ENCODE measurements at places on chromosomes 12 and 14.

GRCh38 chr12:25362646-25363045, 111.9 kb upstream of the KRAS start:
- DNase-seq, result no peak

DNA sequence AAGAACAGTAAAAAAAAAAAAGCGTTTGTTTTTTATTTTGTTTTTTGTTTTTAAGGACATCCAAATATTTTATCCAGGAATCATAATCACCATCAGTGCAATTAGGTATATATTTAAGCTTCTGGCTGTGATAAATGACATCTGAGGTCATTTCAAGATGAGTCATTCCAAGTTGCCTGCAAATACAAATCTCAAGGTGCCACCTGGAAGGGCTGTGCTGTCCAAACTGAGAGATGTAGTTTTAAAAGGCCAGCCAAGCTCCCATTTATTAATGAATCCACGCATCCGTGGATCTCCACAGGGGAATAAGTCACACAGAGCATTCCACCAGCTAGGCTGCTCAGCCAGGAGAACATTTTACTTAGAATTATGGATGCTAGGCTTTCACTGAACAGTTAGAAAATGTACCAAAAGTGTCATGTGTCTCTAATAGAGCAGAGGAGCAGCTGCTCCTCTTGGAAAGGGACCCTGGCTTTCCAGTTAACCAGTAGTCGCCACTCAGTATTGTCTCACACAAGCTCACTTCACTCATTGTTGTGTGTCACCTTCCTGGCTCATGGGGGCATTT, 1151.4 kb upstream of the TMEM132C start:
- DNase-seq, result no peak

DNA sequence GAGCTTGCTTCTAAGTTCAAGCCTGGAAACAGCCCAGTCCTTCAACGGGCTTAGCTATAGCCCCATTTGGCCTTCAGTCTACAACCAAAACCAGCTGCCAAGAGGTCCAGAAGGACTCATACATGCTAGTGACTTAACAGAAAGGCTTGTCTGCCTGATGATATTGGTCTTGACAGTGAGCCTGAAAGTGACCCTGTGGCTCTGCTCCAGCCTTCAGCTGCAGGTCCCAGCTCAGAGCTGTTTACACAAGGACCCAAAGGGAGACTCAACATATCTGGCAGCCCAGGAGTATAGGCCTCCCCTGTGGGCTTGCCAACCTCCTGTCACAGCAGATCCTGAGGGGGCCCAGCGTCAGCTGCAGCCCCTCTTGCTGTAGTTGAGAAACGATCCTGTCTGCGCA, 27.5 kb downstream of the COX16 start:
- no peak for DNase-seq

- no peak for DNase-seq
Measured at GRCh38 chr12:39813776-39814175, 194.2 kb upstream of the ABCD2 start.

GRCh38 chr12:128205145-128205544, 61.8 kb upstream of the TMEM132C start:
- DNase-seq, result no peak

DNA sequence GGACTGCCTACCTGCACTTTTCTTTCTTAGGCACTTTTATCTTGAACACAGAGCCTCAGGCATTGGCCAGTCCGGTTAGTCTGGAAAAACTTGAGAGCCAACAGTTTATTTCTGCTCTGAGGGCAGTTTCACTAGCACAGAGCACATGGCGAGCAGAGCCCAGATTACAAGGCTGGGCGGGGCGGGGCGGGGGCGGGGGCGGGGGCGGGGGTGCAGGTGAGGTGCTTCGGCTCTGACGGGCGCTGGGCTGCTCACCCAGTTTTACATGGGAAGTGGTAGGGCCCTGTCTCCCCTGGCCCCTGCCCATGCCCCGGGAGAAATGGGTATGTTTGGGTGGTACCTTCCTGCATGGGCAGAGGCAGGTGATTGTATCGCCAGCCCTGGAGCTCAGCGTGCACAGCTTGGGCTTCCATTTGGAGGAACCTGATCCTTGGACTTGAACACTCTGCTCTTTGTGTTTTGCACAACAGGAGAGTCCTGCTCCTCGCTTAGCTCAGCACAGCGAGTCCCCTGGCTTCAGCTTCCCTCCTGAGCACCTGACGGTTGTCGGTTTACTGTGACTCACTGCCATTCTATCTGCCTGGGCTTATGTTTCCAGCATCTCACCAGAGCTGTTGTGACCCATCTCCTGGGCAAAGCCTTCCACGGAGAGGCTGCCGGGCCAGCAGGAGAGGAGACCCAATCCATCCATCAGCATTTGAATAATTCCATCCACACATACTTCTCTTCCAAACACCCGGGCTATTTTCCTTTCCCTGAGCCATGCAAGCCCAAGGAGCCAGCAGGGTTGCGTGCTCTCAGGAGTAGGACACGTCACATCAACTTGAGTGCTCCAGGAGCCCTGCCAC, 108.5 kb downstream of the ARF6 start:
- peak; percentile 86 for DNase-seq

- DNase-seq, result no peak
Measured at GRCh38 chr14:77264466-77265186, 6.4 kb downstream of the NGB start.

DNA sequence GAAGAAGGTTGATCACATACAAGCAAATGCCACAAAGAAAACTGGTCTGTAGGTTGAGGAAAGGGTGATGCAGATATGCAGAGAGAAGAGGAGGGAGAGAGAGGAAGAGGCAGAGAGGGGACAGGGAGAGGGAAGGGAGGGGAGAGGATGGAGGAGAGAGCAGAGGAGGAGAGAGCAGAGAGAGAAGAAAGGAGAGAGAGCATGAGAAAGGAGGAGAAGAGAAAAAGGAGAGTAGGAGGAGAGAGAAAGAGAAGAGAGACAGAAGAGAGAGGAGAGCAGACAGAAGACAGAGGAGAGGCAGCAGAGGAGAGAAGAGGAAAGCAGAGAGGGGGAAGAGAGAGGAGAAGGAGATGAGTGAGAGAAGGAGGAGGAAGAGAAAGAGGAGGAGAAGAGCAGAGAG, 59.2 kb downstream of the STXBP6 start:
- no peak for DNase-seq

DNA sequence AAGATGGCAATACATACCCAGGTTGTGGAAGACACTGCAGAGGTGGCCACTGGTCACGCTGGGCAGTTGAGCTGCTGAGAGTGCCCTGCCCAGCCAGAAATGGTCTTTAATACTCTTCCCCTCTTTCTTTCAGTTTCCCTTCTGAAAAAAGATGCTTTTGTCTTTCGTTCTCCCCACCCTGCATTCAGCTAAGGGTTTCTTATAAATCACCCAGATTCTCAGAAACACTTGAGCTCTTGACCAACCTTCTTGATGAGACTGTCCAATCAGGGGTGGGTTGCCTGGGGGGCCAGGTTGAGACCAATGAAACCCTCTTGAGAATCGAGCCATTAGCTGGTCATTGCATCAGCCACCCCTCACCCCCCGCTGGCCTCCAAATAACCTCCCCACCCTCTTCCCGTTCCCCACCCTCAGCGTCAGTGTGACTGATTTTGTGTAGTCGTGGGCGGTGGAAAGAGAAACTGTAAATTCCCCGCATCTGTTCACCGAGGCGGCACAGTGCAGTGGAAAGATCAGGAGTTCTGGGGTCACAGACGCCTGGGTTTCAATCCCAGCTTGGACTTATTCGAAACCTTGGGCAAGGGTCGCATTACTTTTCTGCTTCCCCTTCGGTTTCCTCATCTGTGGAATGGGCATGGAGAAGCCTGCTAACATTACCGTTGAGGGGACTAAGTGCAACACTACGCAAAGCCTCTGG, 52.3 kb downstream of the SLC25A47 start:
- no peak for DNase-seq

DNA sequence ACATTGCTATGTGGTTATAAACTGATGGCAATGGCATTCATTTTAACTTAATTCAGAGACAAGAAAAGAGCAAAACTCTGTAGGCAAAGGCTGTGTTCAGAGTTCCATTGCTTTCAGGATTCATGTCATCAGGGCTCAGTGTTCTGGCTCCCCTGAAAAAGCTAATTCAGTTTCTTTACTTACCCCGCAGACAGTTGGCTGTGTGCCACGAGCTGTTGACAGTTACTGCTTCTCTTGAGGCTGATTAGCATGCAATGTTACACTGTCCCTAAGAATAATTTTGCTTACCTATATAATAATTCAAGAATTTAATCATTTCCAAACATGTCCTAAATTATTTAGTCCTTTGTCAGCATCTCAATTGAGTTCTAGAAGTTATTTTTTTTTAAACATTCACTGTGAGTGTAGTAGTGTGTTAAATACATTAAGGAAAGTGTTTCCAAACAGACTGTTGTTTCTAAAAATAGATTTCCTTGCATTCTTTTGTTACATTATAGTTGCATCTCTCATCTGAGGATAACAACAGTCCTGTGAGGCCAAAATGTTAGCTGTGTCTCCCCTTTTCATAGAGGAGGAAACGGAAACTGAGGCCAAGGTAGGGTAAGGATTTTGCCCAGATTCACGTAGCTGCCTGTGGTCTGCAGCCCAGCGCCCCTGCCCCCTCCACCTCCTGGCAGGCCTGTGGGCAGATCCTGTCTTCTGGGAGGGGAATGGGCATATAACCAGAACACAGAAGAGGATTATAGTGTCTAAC, 98.6 kb downstream of the PELI2 start:
- no peak for DNase-seq

DNA sequence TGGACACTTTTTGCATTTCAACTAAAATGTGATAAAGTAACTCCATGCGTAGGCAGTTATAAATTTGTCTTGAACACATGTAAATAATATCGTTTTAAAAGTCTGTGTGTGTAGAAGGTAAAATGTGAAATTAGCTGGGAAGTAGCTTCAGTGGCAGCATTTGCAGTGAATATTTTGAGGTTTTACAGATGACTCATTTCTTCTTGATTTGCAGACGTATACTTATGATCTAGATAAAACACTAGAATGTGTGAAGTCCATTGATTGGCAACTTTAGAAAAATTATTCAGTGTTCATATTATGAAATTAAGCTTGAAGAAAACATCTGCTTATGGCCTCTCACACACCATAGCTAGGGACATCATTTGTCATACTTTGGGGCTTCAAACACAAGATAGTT, 788.6 kb upstream of the NOVA1 start:
- no peak for DNase-seq

DNA sequence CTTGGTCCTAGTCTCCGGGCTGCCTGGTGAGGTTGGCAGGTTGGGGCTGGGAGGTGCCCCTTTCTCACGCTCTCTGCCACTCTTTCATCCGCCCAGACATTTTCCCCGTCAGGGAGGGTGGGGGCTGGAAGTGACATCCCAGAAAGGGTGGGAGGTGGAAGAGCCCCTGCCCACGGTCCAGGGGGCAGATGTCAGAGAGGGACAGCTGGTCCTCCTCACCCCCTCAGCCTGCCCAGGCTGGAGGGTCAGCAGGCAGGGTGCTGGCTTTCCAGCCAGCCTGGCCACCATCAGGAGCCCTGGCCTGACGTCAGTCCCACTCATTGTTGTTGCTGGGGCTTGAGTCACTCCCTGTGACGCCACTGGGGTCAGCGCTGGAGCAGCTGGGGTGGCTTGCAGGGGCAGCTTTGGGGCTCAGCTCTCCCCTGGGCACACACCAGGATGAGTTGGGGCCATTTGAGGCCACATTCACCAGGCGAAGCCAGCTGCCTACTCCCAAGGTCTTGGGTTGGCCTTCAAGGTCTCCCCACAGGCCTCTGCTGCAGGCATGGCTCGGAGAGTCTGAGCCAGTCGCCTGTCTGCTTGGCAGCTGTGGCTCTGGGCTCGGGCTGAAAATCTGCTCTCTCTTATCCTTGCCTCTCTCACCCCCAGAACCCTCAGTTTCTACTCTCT, 5.7 kb upstream of the ATG101 start:
- no peak for DNase-seq

DNA sequence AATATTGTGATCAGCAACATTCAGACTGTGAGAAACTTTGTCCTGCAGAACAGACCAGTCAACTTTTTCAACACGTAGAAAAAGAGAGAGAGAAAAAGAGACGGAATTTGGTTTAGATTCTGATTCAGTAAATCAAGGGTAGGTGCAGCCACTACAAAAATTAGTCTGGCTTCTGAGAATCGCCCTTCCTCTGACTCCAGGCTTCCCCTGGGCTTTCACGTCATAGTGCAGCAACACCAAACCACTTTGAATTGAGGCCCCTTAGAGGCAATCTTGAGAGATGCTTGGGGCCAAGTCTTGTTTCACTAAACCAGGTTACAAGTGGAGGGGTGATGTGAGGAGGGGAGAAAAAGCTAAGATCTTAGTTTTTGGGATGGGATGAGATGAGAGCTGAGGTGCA, 37.5 kb upstream of the PTGR2 start:
- DNase-seq, result no peak

GRCh38 chr14:55340482-55340881, 69.3 kb downstream of the FBXO34 start:
- no peak for DNase-seq

DNA sequence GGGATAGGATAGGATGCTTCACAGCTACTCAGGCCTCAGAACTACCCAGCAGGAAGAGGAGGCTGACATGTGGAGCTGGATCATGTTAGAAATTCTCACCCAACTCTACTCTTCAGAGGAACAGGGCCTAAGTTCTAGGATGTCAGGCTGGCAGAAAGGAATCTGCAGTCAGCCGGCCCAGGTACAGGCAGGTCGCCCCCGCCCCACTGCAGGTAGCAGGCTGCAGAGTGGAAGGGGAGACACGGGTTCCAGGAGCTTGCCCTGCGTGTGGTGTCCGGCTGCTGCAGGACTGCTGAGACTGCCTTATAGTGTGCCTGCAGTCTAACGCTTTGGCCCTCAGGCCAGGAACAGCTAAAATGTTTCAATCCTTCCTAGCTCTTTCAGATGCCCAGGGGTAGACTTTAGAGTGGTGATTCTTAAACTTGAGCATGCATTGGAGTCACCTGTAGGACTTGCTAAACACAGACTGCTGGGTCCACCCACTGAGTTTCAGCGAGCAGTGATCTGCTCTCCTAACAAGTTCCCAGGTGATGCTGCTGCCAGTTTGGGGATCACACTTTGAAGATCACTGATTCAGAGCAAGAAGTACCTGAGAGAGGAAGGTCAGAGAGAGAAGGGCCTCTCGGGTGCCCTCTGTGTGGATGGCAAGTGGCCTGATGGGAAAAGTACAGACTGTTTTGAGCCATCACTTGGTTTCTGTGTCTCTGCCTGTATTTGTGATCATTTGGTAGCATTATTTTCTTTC, 153.6 kb downstream of the PPM1H start:
- DNase-seq, result no peak

DNA sequence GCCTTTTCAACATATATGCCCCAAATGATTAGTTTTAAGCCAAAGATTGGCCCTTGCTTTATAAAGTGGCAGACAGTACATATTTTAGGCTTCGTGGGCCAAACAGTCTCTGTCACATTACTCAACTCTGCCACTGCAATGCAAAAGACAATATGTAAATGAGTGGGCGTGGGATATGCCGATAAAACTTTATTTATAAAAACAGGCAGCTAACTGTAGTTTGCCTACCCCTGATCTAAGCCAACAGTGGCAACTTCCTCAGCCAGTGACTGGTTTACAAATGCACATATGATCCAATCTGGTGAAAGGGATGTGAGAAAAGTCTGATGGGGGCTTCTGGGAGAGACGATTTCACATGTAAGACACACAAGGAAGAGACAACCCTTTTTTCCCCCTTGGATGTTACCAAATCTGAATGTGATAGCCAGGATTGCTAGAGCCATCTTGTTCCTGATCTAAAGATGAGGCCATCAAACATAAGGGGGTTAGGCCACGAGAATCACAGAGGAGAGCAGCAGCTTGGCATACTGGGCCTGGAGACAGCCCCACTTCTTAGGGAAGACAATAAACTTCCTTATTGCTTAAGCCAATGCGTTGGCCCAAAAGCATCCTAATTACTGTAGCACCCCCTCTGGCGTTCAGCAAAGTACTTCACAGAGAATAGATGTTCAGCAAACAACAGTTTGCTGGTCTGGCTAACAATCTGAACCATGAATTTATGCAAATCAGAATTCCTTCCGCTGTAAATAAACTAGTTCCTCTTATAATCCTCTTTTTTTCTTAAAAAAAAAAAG, 75.2 kb upstream of the TMCC3 start:
- peak; percentile 13 for DNase-seq
